ENCODE measurements at places on chromosomes 12 and 14. TPM values are rescaled to one million over a fixed set of nuclear protein-coding genes. Genes with fewer than 3 reads are reported as not detected.

SYT1 gene
- polyA plus RNA-seq, result 0.72 TPM

SLC25A47 gene
- polyA plus RNA-seq, result not detected

LRRC10 gene
- not detected for polyA plus RNA-seq

CLEC4A gene
- polyA plus RNA-seq, result 297 TPM

CD4 gene
- polyA plus RNA-seq, result 269 TPM

TAS2R20 gene
- not detected for polyA plus RNA-seq

OTOGL gene
- polyA plus RNA-seq, result not detected

CACNA1C gene
- not detected for polyA plus RNA-seq

All from CD14-positive monocyte (primary cell).